NCI-H69 (cell line): ENCODE measurements at places on chromosomes 16 and 17.
A peak's percentile ranks its signal among the peaks of the same experiment; 100 is the strongest.

- DNase-seq, result no peak
These were observed 61.5 kb downstream of the DHRS7C start for GRCh38 chr17:9729735-9730420.

DNA sequence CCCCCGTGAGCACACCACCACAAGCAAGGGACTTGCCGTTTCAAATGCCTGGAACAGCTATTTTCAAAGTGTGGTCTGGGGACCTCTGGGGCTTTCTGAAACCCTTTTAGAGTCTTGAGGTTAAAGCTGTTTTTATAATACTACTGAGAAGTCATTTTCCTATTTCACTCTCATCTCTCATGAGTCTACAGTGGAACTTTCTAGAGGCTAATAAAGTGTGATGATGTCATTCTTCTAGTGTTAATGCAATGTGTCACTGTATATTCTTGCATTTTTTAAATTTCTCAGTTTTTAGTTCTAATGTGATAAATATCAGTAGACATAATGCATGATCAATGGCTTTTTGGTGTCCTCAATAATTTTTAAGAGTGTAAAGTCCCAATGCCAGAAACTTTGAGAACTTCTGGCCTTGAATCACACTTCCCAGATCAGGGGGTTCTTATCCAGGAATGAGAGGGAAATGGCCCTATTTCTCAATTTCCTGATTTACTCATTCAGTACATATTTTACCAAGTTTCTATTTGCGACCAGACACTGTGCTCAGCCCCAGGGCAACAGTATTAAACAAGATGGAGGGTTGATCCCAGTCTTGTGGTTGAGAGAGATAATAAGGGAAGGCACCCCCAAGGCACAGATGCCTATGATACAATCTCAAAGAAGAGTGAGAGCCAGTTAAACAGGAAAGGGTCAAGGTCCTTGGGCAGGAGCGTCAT lies 444.0 kb downstream of the HS3ST3B1 start:
- no peak for DNase-seq

DNA sequence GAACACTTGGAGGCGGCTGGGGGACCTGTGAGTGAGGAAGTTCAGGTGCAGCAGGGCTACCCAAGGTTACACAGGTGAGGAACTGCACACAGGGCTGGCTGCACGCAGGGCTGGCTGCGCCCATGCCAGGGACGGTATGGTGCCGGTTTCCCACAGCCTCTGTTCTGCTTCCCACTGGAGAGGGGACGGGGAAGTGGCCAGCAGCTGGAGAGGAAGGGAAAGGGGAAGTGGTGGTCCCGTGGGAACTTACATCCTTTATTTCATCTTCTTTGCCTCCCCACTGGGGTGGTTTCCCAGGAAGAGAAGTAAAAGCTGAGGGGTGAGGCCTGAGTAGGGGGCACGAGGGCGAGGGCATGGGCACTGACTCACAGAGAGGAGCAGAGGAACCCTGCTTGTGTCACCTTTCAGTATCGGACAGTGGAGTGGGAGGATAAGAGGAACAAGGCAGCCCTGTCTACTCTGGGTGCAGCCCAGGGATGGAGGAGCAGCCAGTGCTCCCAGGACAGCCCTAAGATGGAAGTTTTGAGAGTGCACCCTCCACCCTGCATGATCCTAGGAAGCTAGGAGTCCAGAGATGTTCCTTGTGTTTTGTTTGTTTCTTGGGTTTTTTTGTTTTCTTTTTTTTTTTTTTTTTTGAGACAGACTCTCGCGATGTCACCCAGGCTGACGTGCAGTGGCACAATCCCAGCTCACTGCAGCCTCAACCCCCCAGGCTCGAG lies 25.5 kb upstream of the CDH1 start:
- no peak for DNase-seq

DNA sequence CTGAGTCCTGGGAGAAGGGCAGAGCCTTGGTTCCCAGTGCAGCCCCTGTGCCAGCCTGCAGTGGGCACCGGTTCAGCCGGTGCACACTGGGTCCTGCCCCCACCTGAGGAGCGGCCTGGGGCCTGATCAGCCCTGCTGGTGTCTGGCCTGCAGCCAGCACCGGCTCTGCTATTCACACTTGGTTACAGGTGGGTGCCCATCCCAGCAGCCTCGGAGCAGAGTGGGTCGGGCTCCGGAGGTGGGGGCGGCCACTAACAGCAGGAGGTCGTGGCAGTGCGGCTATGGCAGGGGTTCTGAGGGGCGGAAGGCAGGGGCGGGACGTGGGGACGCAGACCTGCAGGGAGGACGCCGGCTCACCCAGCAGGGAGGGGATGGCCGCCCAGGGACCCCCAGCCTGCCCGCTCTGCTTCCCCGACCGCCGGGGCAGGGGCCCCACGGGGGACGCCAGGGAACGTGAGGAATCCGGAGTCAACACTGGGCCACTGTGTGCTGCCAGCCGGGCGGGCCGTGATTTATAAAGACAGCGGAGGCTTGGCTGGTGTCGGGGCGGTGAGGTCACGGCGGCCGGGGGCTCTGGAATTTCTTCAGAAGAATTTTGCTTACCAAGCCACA lies 20.3 kb downstream of the METRNL start:
- DNase-seq, result peak; percentile 23

DNA sequence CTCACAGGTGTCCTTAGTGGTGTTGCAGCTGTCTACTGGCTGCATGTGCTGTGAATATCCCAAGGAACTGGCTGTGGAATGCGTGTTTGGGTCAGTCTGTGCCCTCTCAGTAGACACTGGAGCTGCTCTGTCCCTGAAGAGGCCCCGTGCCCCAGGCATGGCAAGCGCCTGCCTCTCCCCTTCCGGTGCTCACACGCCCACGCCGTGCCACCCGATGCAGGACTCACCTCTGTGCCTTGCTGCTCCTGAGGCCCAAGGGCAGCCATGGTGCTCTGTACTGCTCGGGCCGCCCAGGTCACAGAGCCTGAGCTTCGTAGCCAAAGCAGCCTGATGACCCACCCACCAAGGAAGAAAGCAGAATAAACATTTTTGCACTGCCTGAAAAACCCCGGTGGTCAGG lies 10.0 kb downstream of the RGS11 start:
- DNase-seq, result no peak

GRCh38 chr17:37820995-37821713 lies 76.3 kb upstream of the HNF1B start:
- no peak for DNase-seq

GRCh38 chr16:3152277-3152990 lies 17.6 kb downstream of the ZNF213 start:
- DNase-seq, result peak; percentile 96

DNA sequence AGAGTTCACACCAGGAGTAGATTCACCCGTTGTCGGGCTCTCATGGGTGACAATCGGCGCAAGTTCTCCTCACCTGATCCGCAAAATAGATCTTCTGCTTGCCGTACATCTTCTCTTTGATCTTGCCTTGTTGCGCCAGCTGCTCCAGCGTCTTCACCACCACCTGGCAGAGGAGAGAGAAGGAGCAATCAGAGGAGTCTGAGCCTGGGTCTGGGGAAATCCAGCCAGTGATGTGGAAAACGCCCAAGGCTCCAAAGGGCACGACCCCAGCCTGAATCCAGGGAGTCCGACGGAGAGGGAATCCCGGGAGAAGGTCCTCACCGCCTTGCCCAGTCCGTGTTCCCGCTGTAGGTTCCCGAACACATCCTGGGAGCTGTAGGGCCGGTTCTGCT lies 393 bp downstream of the PSMC3IP start:
- DNase-seq, result peak; percentile 67

- DNase-seq, result no peak
These were observed 598.0 kb downstream of the WWOX start for GRCh38 chr16:78697426-78697825.

- peak; percentile 72 for DNase-seq
These were observed 55.9 kb downstream of the MFSD11 start for GRCh38 chr17:76793775-76794174.

- DNase-seq, result no peak
These were observed 218.7 kb downstream of the XYLT1 start for GRCh38 chr16:17252064-17252463.

DNA sequence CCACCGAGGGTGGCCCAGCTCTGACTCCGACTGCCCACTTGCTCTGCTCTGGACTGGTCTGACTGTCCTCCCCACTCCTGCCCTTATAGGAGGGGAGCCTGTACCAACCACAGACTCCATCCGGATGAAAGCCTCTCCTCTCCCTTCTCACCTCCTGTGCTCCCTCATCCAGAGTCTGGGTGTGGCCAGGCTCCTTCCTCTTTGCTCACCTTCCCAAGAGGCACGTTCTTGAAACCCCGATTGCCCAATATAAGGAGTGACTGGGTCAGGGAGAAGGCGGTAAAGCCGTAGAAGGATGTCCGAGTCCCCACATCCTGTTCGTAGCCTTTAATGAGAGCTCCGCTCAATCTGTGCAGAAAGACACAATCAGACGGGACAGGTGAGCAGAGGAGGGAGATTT lies 17.1 kb downstream of the ST6GALNAC1 start:
- no peak for DNase-seq

GRCh38 chr17:7250695-7251627 lies 573 bp downstream of the CTDNEP1 start:
- DNase-seq, result no peak

DNA sequence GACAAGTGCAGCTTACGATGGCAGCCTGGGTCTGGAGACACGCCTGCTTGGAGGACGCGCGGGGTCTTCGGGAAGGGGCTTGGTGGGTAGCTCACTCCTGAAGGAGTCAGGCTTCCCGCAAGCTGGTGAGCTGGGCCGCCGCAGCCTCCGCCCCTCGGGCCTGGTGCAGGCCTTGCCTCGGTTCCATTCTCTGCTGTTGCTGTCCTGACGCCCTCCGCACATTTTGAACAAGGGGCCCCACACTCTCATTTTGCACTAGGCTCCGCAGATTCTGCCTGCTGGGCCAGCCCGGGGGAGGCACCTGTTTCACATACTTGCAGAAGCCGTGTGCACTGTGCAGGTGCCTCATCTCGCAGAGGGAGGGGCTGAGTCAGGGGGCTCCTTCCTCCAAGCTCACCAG lies 31.9 kb upstream of the CBX4 start:
- DNase-seq, result no peak
